DMS79 (cell line): ENCODE measurements at places on chromosomes 11 and 22.
A peak's percentile ranks its signal among the peaks of the same experiment; 100 is the strongest.

- no peak for DNase-seq
Observed at GRCh38 chr11:119324189-119324588, 7.3 kb upstream of the MCAM start.

DNA sequence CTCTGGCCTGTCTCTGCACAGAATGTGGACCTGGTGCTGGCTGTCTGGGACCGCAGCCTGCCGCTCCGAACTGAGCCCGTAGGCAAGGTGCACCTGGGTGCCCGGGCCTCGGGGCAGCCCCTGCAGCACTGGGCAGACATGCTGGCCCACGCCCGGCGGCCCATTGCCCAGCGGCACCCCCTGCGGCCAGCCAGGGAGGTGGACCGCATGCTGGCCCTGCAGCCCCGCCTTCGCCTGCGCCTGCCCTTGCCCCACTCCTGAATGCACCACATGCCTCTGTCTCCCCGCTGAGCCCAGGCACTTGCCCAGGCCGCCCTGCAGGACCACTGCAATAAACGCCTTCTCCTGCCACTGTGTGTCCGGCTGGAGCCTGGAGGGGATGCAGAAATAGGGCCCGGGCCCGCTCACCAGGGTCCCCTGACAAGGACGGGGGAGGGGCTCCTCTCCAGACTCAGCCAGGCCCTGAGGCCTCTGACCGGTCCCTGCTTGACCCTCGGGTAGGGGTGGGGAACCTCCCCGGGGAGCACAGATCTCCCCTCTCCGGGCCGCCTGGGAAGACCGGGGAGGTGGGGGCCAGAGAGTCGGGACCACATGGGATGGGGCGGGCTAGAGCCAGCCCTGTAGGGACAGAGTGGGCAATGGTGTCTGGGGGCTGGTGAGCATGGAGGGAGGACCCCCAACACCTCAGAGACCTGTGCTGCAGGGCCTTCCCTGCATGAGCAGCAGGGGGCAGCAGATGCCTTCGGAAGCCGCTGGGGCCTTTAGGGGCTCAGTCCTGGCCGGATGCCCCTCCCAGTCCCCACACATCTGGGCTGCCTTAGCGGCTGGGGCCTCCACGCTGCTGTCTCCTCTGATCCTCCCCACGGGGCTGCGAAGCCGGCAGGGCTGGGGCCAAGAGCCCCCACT, 1.4 kb upstream of the TNNI2 start:
- no peak for DNase-seq

GRCh38 chr11:10694486-10695239, 1.1 kb upstream of the IRAG1 start:
- no peak for DNase-seq

DNA sequence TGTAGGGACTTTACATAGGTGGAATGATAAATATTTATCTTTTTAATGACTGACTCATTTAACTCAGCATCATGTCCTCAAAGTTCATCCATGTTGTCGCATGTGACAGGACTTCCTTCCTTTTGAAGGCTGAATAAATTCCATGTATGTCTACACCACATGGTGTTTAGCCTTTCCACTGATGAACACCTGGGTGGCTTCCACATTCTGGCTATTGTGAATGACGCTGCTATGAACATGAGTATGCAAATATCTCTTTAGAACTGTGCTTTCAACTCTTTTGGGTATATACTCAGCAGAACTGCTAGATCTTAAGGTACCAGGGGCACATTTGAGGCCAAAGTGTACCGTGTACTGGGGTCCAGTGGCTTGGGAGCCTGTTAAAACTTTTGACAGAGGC, 24.1 kb downstream of the LARGE1 start:
- DNase-seq = no peak

- DNase-seq = no peak
Observed at GRCh38 chr11:9037046-9037780, 33.4 kb upstream of the NRIP3 start.

DNA sequence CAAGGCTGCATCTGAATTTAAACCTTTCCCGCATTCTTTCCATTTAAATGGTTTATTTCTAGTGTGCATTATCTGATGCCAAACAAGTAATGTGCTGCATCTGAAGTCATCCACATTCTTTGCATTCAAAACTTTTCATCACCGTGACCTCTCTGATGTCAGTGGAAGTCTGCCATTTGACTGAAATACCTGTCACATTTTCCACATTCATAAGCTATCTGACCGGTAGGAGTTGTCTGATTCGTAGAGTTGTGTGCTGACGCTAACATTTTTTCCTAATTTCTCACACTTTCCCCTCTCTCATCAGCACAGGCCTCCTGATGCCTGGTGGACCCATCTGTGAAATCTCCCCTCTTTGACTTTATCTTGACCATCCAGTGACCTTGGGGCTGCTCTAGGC, 79.9 kb upstream of the BARX2 start:
- DNase-seq = no peak

GRCh38 chr11:17725174-17725573, 5.8 kb downstream of the MYOD1 start:
- DNase-seq = no peak

DNA sequence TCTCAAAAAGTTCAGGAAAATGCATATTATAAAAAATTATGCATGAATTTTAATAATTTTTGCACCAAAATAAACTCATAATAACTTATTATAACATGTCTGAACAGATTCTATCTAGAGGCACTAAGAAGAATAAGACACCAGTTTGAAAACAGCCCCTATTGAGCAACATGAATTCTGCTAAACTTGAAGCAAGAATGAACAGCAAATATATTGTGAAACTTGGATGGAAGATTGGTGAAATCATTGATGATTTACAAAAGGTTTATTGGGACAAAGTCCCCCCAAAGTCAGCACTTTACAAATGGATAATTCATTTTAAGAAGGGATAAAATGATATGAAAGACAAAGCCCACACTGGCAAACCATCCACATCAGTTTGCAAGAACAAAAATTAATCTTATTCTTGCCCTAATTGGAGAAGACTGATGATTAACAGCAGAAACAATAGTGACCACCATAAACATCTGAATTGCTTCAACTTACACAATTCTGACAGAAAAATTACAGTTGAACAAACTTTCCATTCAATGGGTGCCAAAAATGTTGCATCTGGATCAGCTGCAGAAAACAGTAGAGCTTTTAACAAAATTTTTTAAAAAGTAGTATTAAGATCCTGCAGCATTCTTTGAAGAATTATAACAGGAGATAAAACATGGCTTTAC, 257.5 kb upstream of the FAT3 start:
- no peak for DNase-seq

- no peak for DNase-seq
Observed at GRCh38 chr11:113556036-113556435, 80.8 kb upstream of the DRD2 start.

DNA sequence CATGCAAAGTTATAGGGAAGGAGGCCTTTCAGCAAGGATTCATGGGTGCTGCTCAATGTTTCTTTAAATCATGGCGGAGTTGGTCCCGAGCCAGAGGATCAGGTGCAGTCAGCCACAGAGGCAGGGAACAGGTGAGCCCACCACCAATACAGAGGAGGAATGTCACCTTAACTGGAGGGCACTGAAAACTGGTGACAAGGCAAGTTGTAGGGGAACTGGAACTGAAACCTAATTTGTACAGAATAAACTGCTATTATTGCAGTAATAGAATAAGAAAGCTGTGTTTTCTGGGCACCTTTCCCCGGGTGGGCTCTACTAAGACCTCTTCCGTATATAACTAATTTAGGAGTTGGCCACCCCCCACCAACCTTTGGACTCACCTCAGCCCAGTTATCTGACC, 296.0 kb upstream of the NARS2 start:
- DNase-seq = no peak

DNA sequence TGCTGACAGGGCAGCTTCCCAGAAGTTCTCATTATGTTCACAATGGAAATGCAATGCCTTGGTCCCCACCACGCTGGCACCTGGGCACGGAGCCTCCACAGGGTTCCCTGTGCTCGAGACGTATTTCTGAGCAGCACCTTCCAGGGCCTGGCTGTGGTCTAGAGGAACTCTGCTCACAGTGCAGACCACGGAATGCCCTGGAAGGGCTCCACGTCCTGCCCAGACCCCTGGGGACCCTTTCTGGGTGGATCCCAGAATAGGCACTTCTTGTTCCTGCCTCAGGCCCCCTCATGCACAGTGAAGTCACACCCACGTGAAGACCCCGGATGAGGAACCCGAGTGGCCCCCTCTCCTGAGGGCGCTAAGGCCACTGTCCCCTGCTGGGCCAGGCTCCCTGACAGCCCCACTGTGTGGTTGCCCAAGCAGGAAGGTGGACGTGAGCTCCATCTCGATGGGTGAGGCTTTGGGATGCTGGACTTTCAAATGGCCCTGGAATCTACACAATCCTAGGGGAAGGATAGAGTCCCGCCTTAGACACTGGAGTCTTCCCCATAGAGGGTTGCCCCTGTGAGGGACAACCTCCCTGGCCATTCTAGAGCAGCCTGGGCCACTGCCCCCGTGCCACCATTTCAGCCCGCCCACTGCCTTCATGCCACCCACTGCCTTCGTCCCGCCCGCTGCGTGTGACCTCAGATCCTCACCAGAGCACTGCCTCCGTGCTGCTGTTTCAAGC, 1106.8 kb downstream of the BRD1 start:
- DNase-seq = no peak

- DNase-seq = no peak
Observed at GRCh38 chr11:965206-965775, 39.6 kb downstream of the AP2A2 start.

- no peak for DNase-seq
Observed at GRCh38 chr22:49701380-49702067, 126.1 kb downstream of the BRD1 start.

GRCh38 chr11:46047520-46047919, 73.7 kb downstream of the PHF21A start:
- no peak for DNase-seq

- DNase-seq = no peak
Observed at GRCh38 chr22:39174498-39175352, 22.2 kb upstream of the CBX7 start.

GRCh38 chr11:8386134-8386864, 122.6 kb upstream of the LMO1 start:
- no peak for DNase-seq

DNA sequence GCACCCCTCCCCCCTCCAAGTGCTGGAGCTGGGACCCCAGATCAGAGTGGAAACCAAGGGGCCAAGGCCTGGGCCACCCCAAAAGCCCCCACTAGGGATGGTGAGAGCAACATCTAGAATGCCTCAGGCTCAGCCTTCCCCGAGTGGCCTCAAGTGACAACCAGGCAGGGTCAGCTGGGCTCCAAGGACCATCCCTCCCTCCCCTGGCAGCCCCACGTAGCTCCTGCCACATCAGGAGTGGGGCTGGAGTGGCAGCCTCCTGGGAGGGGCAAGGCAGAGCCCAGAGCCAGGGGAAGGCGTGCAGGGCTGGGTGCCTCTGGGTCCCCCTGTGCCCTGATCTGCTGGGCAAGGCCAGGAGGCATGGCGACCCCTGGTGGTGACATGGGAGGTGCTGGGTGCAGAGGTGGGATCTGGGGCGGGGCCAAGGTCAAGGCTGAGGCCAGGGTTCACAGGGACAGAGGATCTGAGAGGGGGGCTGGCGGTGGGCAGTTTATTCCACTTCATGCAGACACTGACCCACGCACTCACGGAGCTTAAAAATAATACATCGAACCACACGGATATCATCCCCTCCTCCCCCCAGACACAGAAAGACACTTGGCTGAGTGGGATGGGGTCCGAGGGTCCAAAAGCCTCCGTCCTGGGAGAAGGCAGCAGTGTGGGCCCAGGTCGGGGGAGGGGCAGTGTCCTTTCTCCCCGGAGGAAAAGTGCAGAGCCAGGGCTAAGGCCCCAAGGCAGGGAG, 15.8 kb upstream of the EHD1 start:
- peak; percentile 12 for DNase-seq

DNA sequence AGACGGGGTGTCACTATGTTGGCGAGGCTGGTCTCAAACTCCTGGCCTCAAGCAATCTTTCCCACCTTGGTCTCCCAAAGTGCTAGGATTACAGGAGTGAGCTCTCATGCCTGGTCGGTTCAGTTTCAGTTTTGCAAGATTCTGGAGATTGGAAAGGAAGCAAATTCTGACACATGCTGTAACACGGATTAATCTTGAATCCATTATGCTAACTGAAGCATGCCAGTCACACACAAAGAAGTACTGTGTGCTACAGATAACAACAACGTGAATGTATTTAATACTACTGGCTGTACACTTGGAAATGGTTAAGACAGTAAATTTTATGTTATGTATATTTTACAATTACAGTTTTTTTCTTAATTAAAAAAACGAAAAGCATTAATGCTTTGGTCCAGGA, 107.6 kb downstream of the MED15 start:
- DNase-seq = no peak

GRCh38 chr11:98564233-98564632, 456.5 kb upstream of the CNTN5 start:
- no peak for DNase-seq

DNA sequence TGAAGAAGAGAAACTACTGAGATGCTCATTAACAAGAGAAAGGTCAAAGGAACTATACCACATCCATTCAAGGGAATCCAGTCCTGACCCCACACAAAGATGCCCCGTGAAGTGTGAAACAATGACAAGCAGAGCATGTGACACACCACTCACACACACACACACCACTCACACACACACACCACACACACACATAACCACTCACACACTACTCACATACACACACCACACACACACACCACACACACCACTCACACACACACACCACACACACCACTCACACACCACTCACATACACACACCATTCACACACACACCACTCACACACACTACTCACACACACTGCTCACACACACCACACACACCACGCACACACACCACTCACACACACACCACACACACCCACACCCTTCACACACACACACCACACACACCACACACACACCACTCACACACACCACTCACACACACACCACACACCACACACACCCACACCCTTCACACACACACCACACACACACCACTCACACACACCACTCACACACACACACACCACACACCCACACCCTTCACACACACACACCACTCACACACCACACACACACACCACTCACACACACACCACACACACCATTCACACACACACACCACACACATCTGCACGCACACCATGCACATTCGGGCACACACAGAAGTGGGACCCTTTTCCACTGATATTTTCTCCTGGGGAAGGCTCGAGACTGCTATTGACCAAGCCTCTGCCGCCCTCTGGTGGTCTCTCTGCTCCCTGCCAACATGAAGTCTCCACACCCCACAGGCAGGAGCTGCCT, 32.0 kb upstream of the COMT start:
- DNase-seq = peak; percentile 11
